ENCODE measurements at places on chromosomes 6 and 20.
A peak's percentile ranks its signal among the peaks of the same experiment; 100 is the strongest.

- DNase-seq: no peak
These were observed 398.4 kb downstream of the BTBD9 start for GRCh38 chr6:38241200-38241871.

DNA sequence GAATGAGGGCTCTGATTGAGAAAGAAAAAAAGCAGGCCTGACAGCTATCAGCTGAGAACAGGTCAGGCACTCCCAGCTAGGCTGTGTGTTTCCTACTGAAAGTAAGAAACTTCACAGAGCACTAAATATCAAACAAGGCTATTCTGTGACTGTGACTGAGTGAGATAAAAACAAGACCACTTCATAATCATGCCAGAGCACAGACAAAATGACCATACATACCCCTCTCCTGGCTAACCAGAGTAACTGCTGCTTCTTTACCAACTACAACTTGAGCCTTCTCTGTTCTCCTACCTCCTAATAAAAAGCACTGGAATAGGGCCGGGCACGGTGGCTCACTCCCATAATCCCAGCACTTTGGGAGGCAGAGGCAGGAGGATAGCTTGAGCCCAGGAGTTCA, 6.8 kb upstream of the BTN1A1 start:
- no peak for DNase-seq

- no peak for DNase-seq
These were observed 16.6 kb downstream of the ATG5 start for GRCh38 chr6:106308985-106309384.

- no peak for DNase-seq
These were observed 999.4 kb upstream of the GJE1 start for GRCh38 chr6:141133346-141133745.

GRCh38 chr20:40922865-40923264, 105.8 kb upstream of the TOP1 start:
- DNase-seq: no peak

- peak; percentile 98 for DNase-seq
These were observed 3.9 kb downstream of the SYTL3 start for GRCh38 chr6:158653577-158654354.

DNA sequence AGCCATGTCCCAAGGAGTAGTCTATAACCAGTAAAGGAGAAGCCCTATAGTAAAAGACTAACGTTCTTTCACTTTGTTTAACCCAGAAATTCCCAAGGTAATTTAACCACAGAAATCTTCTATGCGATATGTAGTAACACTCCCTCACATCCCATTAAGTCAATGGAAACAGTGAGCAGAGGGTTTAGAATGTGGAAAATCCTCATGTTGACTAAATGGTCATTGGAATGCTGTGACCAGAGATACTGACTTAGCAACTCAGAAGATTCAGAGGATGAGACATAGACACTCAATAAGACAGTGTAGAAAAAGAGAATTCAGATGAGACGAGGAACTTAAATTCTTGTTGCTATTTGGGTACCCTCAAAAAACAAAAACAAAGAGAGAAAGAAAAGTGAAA, 562.2 kb upstream of the NOX3 start:
- no peak for DNase-seq

- DNase-seq: no peak
These were observed 259.1 kb downstream of the HDGFL1 start for GRCh38 chr6:22828179-22829062.

- DNase-seq: no peak
These were observed 355.1 kb upstream of the SPTLC3 start for GRCh38 chr20:12653642-12654041.

DNA sequence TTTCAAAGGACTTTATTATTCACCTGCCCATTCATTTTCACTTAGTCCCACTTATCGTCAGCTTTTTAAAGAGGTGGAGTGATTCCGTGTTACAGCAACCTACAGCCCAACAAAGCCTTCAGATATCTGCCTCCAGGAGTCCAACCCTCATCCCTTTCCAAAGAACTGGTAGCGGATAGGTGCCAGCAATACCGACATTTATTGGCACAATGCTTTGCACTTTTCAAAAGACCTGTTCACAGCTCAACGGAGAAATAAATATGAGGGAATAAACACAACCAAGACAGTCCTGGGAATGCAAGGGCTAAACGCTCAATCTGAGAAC, 819 bp upstream of the MTRF1L start:
- no peak for DNase-seq

DNA sequence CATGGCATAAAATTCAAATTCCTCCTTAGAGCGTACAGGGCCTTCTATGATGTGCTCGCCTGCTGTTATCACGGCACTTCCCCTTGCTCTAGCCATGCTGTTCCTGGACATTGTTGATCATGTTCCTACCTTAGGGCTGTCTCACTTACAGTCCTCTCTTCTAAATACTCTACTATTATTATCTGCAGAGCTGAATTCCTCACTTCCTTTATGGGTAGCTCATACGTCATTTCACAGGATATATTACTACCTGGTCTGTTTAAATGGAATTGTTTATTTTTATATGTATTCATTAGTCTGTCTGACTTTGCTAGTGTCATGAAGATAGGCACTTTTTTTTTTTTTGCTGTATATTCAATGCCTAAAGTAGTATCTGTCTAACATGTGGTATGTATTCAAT, 94.7 kb upstream of the FLRT3 start:
- no peak for DNase-seq

DNA sequence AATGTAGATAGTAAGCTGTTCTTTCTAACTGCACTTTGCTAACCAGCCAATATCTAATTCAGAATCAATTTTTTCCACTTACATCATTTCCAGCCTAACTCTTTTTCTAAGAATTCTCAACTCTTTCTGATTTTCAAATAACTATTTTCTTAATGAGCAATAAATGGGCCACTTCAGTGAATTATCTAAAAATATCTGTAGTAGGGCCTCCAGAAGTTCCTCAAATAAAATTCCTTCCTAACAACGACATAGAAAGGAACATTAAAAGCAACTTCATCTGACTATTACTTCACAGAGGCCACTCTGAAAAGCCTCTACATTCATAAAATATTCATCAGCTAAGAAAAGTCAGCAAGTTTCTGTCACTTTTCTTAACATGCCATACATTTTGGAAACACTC, 4.8 kb downstream of the COL12A1 start:
- DNase-seq: no peak

- no peak for DNase-seq
These were observed 59.6 kb upstream of the SPDEF start for GRCh38 chr6:34615574-34616226.

DNA sequence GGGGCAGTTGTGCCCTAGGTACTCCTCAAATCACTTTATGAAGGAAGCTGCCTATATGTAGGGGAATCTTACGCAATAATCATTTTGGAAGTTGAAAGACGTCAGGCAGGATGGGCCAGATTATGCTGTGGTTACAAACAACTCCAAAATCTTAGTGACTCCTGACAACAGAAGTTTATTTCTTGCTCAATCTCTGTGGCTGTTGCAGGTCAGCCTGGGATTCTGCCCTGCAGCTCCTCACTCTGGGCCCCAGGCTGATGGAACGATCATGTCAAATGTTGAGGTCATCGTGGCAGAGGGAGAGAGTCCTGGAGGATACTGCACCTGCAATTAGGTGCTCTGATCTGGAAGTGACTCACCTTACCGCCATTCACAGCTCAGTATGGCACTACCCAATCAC, 88.4 kb downstream of the ZDHHC14 start:
- DNase-seq: no peak

GRCh38 chr6:134415656-134416055, 97.7 kb upstream of the SGK1 start:
- no peak for DNase-seq

DNA sequence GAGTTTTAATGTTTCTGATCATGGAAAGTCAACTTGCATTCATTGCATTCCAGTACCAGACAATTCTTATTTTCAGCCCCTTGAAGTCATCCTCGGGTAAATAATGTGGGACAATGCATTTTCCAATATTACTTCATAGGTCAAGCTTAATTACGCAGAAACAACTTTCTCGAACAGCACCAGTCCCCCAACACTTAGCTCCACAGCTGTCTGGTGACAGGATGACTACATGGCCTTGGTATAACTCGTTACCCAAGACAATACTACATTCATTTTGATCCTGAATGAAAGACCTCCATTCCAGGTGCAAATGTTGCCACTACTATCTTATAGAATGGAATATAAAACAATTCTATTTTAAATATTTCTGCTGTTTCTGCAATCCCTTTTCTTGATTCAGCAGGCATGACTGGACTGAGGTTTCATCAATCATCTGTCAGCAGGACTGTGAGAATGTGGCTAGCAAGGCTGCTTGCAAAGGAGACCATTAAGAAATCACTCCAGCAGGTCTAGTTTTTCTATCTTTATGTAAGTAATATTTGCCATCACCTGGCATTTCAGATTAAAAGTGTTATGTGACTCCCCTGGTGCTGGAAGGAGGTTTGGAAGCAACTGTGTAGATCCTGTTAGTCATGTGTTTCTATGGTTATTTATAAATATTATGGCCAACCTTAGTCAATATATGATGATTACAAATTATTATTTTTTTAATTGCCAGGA, 147.9 kb downstream of the HAO1 start:
- DNase-seq: no peak

GRCh38 chr6:28988536-28989311, 16.4 kb downstream of the ZNF311 start:
- DNase-seq: peak; percentile 83

- DNase-seq: no peak
These were observed 163.0 kb upstream of the KCNG1 start for GRCh38 chr20:51185861-51186260.

- DNase-seq: no peak
These were observed 65.9 kb downstream of the HIVEP2 start for GRCh38 chr6:142879076-142879475.
